ENCODE measurements at places on chromosomes 5 and 9.

- no peak for DNase-seq
Observed at GRCh38 chr5:2433086-2433485, 318.4 kb downstream of the IRX2 start.

DNA sequence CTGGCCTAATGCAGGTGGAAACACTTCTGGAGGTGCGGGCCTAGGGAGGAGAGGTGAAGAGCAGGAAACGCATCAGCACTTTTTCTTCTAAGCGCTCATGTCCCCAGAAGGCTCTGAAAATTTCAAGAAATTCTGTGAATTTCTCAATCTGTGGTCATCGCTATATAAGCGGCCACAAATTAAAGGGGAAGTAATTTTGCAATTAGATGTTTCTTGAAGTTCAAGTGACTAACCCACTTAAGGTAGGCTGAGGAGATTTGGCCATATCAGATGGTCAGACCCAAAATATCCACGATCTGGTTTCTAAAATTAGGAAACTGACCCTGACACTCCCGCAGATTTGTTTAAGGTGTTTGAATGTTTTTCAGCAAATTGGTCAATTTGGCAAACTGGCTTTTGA is 16.6 kb upstream of the HMGCR start:
- no peak for DNase-seq

DNA sequence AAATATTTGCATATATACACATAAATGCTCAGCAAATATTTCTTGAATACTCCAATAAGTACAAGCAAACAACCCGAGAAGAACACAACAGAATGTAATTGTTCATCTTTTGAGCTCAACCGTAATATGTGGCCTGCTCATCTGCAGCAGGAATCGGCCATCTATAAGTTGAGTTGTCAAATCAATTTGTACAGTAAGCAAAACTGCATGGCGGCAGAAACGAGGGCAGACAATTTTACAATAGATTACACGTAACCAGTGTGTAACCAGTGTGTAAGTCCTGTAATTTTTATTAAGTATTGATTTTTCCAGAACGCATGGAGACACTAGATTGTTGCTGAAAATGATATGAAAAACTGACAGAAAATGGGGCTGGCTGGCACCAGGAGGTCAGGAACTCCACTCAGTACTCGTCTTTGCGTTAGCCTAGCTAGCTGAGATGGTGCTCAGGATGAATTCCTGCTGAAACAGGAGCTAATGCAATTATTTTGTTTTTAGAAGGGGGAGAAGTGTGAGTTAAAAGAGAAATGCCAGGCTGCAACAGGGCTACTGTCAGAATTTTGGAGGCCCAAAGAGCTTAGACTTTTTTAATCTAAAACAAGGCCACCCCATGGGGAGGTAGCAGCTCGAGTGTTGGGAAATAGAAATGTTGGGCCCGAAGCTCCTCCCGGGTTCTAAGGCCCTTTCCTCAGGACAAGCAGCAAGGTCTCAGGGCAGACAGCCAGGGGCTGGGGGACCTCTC is 682 bp downstream of the DHX29 start:
- DNase-seq, result peak; percentile 11

GRCh38 chr5:87850843-87851242 is 417.8 kb downstream of the TMEM161B start:
- DNase-seq, result no peak

- peak; percentile 58 for DNase-seq
Observed at GRCh38 chr9:132575005-132575609, 7.3 kb upstream of the BARHL1 start.

- DNase-seq, result no peak
Observed at GRCh38 chr9:109585796-109586195, 87.7 kb upstream of the PTPN3 start.

DNA sequence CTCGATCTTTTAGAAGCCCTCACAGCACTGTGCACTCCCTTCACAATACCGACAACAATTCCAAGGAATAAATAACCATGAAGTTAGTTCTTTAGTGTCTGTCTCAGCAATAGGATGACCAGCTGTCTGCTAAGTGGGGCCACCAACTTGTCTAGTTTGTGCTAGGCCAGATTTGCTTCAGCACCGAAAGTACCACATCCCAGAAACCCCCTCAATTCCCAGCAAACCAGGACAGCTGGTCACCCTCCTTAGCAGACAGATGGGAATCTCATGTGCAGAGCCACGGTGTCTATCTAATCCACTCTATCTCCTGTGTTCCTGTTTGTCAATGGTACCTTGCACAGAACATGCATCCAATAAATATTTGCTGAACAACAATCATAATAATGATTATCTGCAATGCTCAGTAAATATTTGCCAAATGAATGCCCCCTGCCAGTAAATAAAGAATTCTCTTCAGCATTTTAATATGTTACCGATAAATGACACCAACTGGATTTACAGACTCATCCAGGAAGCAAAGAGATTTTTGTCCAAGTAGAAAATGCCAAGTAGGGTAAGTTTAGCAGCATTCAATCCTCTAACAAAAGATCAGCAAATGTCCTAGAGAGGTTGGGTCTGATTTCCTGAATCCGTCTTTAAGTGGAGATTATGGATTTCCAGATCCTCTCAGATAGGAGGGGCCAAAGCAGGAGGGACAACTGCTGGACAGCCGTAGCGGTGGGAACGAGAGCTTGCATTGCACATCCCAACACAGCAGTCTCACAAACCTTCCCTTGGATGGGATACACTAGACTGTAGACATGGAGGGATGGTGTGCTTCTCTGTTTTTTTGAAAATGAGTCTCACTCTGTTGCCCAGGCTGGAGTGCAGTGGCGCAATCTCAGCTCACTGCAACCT is 51.9 kb upstream of the ANKRD33B start:
- DNase-seq, result no peak

GRCh38 chr5:160251406-160252155 is 22.3 kb downstream of the FABP6 start:
- no peak for DNase-seq

GRCh38 chr5:34959323-34959722 is 30.0 kb downstream of the DNAJC21 start:
- DNase-seq, result no peak

- DNase-seq, result no peak
Observed at GRCh38 chr9:128370367-128370751, 815 bp upstream of the URM1 start.
